ENCODE measurements at places on chromosomes 1 and 21.
A peak's percentile ranks its signal among the peaks of the same experiment; 100 is the strongest.

DNA sequence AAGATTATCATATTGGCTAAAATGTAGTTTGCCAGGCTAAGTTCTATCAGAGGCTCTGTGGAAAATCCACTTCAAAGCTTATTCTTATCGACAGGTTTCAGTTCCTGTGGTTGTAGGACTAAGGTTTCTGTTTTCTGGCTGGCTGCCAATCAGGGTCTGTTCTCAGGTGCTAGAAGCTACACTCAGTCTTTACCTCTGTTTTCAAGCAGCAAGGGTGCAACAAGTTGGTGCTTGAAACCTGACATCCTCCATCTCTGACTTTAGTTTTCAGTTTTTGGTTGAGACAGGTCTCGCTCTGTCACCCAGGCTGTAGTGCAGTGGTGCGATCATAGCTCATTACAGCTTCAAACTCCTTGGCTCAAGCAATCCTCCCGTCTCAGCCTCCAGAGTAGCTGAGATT lies 15.3 kb upstream of the TMCO2 start:
- DNase-seq: no peak

DNA sequence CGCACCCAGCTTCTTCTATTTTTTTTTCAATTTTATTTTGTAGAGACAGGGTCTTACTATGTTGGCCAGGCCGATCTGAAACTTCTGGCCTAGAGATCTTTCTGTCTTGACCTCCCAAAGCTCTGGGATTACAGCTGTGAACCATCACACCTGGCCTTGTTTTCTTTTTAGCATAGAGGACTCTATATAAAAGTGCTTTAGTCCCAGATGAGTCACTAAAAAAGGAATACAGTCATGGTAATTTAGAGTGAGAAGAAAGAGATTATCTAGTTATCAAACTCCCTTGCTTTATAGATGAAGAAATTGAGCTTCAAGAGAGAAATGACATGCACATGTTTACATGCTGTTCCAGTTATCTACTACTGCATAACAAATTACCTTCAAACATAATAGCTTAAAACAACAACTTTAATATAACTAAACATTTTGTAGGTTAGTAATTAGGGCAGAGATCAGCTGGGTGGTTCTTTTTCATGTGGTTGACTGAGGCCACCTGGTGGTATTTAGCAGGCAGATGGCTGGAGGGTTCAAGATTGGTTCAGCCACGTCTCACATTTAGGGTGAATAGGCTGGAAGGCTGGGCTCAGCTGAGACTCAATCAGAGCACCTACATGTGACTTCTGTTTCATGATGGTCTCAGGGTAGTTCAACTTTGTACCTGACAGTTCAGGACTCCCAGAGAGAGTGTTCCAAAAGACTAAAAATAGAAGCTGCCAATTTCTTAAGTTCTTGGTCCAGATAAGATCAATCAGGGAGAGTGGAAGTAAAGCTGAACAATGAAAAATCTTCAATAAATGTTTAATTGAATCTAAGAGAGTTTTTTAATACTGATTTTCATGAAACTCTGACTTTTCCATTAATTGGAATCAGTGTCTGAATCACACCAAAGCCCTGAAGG lies 16.9 kb upstream of the MTF2 start:
- DNase-seq: peak; percentile 72

GRCh38 chr1:195373856-195374255 lies 1234.4 kb downstream of the KCNT2 start:
- DNase-seq: no peak

GRCh38 chr21:46131588-46131837 lies 23.9 kb downstream of the FTCD start:
- DNase-seq: no peak

DNA sequence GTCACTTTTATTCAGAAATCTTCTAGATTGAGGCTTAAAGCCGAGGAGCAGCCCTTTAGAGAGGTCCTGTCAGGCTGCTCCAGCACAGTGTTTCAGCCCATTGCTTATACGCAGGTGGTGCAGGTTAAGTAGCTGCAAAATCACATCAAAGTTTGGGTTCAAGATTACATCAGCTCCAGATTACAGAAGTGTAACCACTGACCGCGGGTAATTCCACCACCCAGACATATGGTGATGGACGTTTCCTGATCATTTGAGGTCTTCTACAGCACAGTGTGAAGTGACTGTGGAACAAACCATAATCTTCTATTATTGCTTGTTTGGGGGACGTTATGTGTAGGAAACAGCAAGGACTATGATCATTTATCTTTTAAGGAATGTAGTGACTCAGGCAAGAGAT lies 11.8 kb downstream of the C1orf115 start:
- no peak for DNase-seq

- DNase-seq: peak; percentile 7
These were observed 6.3 kb upstream of the PADI1 start for GRCh38 chr1:17198476-17199258.
